ENCODE measurements at places on chromosomes 3 and 15. TPM values are rescaled to one million over a fixed set of nuclear protein-coding genes. Genes with fewer than 3 reads are reported as not detected.

The UBR1 gene
- 24.7 TPM for total RNA-seq

The STARD9 gene
- total RNA-seq = 5.8 TPM

The SLC28A1 gene
- total RNA-seq = not detected

The NOP10 gene
- total RNA-seq = 154 TPM

The CPN2 gene
- not detected for total RNA-seq

The ANKRD63 gene
- not detected for total RNA-seq

The FOXL2 gene
- total RNA-seq = 0.30 TPM

The FBXW12 gene
- not detected for total RNA-seq

The HAUS2 gene
- total RNA-seq = 45.1 TPM

The CCDC54 gene
- total RNA-seq = not detected

The CFAP20DC gene
- total RNA-seq = 1.7 TPM

The THRB gene
- total RNA-seq = not detected

The DNAH12 gene
- total RNA-seq = not detected

The RFTN1 gene
- total RNA-seq = 29.3 TPM
